Hindlimb muscle (tissue), 1 donor: ENCODE measurements at places on chromosomes 7 and 10.
A peak's percentile ranks its signal among the peaks of the same experiment; 100 is the strongest.

DNA sequence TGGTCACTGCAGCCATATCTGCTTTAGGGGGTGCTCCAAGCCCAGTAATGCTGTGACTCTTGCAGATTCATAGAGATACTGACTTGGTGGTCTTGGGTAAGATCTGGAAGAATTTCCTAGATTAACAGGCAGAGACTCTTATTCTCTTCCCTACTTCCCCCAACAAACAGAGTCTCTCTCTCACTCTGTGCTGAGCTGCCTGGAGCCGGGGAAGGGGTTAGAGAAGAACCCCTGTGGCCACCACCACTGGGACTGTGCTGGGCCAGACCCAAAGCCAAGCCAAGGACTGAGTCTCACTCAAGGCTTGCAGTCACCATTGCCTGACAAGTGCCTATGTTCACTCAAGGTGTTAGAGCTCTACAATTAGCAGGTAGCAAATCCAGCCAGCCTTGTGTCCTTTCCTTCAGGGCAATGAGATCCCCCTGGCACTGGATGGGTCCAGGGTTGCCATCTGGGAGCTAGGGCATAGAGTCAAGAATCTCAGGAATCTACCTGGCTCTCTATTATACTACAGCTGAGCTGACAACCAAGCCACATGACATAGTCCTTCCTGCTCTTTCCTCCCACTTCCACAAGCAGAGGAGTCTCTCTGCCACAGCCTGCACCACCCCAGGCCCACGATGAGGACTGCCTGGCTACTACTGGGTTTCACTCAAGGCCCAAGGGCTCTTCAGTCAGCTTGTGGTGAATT lies 41.4 kb upstream of the TECTB start:
- no peak for DNase-seq

DNA sequence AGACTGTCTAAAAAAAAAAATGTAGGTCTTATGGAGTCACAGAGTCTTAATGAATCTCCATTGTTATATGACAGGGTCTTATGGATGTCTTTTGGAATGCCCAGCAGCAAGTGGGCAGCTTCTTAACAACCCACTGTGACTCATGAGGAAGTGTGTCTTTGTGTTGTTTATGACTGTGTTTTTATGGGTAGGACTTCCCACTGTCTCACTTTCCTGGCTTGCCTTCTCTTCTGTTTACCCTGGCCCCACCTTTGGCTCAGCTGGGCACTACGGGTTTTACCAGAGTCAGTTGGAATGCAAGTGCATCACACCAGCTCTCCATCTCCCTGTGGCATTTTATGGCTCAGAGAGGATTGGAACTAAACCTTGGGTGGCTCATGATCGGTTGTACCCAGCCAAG lies 580.5 kb downstream of the AUTS2 start:
- DNase-seq: no peak

GRCh38 chr10:44278837-44279324 lies 106.0 kb downstream of the CXCL12 start:
- DNase-seq: no peak

GRCh38 chr10:33524966-33525365 lies 190.5 kb upstream of the NRP1 start:
- no peak for DNase-seq

- DNase-seq: no peak
Observed at GRCh38 chr10:118955951-118956801, 73.3 kb upstream of the NANOS1 start.

- DNase-seq: no peak
Observed at GRCh38 chr10:131733596-131733995, 167.2 kb upstream of the PPP2R2D start.

GRCh38 chr7:82810558-82811259 lies 352.0 kb downstream of the PCLO start:
- DNase-seq: peak; percentile 47

GRCh38 chr7:95672434-95672833 lies 76.1 kb upstream of the PDK4 start:
- no peak for DNase-seq

DNA sequence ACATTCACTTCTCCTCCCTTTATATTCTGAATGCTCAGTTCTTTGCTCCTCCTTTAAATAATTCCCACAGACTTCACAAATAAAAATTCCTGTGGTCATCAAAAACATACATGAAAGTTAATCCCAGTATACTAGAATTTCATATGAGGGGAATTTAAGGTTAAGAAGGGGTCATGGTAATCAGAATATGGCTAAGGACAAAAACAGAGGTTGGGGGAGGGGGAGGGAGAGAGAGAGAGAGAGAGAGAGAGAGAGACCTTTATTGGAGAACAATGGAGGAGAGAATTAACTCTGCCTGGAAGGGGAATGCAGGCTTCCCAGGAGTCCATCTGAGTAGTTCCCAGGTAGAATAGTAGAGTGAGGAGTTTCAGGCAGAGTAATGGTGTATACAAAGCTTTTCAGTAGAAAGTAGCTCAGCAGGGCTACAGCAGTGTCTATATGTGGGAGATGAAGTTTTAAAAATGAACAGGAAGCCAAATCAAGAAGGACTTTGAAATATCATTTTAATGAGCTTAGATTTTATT lies 5.2 kb upstream of the CUBN start:
- DNase-seq: no peak

GRCh38 chr10:121338206-121338980 lies 259.9 kb downstream of the FGFR2 start:
- no peak for DNase-seq

GRCh38 chr7:146713934-146714333 lies 597.3 kb downstream of the CNTNAP2 start:
- no peak for DNase-seq

DNA sequence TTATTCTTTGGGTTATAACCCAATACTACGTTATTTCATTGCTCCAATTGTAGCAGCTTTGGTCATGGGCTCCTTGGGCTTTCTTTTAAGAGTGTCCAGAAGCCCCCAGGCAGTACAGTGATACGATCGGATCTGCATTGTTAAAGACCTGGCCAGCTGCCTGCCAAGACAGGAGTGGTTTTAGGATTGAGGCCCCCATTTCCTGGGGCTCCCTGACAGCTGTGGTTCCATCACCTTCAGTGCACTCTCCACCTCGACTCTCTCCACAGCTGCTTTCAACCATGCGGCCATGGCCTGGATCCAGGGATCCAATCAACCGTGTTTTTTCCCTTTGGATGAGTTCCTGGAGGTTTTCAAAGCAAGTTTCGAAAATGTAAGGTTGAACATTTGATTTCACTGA lies 123.4 kb upstream of the BTBD16 start:
- peak; percentile 86 for DNase-seq

- no peak for DNase-seq
Observed at GRCh38 chr10:71290806-71291527, 28.1 kb upstream of the SLC29A3 start.

DNA sequence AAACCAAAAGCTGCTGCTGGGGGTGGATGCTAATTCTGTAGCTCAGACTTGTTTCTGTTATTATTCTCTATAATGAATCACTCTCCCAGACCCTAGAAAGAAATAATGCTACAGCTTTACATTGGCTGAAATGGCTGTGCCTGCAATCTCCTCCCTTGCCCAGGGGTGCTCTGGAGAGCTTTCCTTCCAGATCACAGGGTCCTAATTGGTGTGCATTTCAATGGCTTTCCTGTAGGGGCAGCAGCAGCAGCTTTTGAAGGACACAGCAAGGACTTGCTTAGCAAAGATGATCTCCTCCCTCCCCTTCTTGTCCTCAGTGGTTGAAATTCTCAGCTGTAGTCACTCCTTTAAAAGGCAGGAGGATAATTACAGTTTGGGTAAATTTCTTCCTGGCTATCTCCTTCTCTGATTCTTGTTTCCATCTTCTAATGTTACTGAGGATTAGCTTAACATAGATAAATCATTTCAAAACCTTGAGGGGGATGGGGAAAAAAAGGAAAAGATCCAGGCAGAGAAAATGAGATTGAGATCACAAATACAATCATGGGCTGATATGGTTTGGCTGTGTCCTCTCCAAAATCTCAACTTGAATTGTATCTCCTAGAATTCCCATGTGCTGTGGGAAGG lies 120.2 kb upstream of the CTTNBP2 start:
- no peak for DNase-seq

DNA sequence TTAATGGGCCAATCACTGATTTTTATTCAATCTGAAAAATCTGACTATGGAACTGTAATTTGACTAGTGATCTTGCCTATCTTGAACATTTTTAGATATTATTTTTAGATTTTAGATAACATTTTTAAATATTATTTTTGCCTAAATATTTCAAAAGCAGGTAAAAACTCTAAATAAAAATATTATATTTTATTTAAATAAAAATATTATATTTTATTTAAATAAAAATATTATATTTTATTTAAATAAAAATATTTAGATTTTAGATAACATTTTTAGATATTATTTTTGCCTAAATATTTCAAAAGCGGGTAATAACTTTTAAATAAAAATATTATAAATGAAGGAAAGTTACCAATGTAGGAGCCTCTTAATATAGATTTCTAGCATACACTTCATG lies 187.8 kb downstream of the PHF14 start:
- no peak for DNase-seq

GRCh38 chr10:79203014-79203644 lies 134.4 kb downstream of the ZMIZ1 start:
- DNase-seq: no peak

- DNase-seq: no peak
Observed at GRCh38 chr10:22333167-22333974, 11.9 kb upstream of the SPAG6 start.

- no peak for DNase-seq
Observed at GRCh38 chr10:122220736-122221135, 50.4 kb upstream of the BTBD16 start.

DNA sequence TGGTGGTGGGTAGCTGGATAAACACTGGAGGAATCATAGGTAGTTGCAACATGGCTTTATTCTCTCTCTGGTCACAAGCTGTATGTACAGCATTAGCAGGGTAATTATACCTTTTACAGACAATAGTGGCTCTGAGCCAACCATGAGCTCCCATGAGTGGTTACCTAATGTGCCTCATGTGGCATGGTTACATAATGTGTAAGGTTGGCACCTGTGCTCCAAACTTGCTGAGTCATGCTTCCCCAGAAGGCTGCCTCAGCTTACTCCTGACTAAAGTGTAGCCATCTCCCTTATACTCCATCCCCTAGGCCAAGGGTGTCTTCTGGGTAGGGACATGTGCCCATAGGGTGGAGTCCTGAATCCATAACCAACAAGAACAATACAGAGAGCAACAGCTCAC lies 345.3 kb upstream of the SEMA3C start:
- no peak for DNase-seq

GRCh38 chr10:14243221-14243620 lies 87.5 kb downstream of the FRMD4A start:
- DNase-seq: no peak

DNA sequence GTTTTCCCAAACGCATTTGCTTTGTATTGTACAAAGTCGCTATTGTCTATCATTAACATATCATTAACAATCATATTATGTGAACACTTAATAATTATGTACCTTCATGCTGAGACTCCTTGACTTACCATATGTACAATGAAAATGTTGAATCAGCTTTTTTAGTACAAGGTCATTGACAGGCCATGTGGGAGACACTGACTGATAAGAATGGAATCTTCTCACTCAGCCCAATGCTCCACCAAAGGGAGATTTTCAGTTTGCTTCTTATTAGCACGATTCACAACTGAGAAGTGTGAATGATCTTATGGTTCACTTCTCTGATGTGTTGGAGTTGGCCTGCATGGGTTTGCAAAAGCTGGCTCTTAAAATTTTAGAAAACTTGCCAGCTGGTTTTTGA lies 253.5 kb upstream of the TEX47 start:
- DNase-seq: no peak

GRCh38 chr10:14971867-14972448 lies 12.8 kb downstream of the MEIG1 start:
- DNase-seq: no peak

DNA sequence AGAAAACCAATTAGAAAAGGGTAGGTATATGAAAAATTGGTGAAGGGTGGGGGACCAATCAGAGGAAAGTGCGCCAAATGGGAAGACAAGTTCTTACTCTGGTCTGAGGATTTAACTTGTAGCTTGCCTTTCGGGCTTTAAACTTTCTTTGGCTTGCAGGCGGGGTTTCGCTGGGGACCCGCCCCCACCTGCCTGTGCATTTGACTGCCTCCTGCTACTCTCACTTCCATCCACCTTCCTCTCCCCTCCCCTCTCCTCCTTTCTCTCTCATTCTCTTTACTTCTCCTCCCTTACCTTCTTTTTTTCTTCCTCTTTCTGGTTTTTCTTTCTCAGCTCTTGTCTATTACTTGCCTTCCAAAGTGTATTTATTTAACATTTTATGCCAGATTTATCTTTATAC lies 278.8 kb downstream of the DNAJB9 start:
- DNase-seq: no peak

DNA sequence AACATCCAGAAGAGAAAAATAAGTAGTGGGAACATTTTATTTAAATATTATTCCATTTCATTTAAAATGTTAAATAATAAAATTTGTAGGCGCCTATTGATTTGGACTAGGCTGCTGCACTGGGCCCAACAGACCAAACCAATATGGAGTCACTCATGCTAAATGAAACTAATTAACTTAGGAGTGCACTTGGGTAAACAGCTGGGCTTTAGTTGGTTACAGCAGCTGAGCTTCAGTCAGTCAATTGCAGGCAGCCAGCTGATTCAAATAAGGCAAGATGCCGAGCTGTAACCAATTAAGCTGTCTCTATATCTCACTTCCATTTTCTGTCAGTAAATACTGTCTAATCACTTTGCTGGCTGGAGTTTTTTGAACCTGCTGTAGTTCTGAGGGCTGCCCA lies 102.1 kb upstream of the WDR11 start:
- no peak for DNase-seq

- no peak for DNase-seq
Observed at GRCh38 chr7:47226696-47227095, 355.2 kb downstream of the TNS3 start.

DNA sequence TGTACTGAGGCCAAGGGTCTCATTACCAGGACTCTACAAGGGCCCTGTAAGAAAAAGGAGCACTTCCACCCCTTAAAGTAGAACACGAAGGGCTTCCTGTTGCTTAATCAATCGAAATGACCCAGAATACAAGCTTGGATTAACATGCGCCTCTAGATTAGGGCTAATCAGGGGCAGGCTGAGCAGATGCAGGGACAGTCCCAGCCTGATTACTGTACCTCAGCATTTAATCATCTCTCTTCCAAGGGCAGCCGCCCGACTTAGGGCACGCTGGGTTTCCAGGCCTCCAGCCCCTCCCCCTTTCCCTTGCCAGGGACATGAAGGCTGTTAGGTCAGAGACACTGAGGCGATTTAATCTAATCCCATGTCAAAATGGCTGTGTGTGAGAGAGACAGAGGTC lies 138.6 kb downstream of the NRF1 start:
- DNase-seq: no peak

DNA sequence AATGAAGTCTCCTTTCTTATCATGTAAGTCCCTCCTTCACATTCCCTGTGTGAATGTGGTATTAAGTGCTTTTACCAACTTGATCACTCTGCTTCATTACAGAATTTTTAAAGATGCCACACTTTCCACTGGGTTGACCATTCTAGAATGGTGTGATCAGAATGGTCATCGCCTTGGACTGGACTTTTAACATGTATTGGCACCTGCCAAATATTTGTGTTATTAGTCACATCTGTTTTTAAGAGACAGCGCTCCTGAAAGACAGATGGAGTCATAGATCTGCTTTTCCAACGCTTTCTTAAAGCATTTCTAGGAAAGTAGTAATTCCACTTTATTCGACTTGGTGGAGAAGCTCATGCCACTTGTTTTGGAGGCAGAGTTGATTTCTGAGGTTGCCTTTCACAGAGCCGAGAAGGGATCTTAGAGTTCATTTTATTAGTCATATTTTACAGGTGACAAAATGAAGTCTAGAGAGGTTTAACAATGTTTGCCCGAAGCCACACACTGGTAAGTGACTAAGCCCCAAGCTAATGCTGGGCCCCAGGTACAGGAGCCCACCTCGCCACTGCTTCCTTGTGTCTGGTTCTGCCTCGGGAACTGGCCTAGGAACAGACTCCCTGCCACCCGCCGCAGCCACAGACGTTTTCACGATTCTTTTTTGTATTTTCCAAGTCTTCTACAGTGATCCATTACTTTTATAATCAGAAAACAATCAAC lies 10.4 kb upstream of the BAMBI start:
- no peak for DNase-seq
